ENCODE measurements at places on chromosomes 12 and 14.

GRCh38 chr12:114888448-114888847 lies 204.5 kb upstream of the TBX3 start:
- DNase-seq, result peak; percentile 73

DNA sequence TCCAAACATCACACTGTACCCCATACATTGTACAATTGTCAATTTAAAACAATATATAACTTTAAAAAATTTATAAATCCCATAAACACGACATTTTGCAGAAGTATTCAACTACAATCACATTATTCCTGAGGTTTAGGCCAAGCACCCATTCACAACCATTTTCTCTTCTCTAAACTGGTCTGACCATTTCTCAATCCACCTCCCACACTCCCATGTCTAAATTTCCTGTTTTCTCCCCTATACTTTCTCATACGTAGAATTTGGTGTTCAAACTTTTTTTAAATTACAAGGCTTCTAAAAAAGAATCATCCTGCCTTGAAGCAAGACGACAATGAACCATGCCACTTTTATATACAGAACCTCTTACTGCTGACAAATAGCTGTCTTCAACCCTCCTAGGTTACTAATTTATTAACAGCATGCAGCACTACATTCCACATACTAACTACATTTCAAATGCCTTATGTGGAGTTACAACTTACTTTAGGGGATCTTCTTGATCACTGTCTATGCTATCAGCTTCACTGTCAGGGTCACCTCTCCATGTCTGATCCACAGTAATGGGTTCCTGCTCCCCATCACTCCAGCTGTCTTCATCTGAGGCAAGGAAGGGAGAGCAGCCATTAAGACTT lies 3.4 kb downstream of the KANSL2 start:
- no peak for DNase-seq

- DNase-seq, result no peak
These were observed 849 bp downstream of the WNT1 start for GRCh38 chr12:48978741-48979601.

- DNase-seq, result no peak
These were observed 36.6 kb upstream of the CHGA start for GRCh38 chr14:92886337-92886736.

DNA sequence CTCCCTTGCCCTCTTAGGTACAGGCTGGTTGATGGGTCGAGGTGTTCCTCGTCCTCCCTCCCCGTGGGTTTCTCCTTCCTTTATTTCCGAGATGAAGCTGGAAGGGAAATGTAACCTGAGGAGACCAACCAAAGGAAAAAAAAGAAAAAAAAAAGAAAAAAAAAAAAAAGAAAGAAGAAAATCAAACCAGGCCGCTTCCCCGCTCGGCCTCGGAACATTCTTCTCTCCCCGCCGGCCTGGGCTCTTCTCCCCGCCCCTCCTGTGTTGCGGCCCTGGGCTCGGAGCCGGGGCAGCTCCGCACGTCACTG lies 1.6 kb upstream of the NFATC4 start:
- no peak for DNase-seq

GRCh38 chr12:11130999-11131398 lies 3.4 kb downstream of the TAS2R30 start:
- no peak for DNase-seq

DNA sequence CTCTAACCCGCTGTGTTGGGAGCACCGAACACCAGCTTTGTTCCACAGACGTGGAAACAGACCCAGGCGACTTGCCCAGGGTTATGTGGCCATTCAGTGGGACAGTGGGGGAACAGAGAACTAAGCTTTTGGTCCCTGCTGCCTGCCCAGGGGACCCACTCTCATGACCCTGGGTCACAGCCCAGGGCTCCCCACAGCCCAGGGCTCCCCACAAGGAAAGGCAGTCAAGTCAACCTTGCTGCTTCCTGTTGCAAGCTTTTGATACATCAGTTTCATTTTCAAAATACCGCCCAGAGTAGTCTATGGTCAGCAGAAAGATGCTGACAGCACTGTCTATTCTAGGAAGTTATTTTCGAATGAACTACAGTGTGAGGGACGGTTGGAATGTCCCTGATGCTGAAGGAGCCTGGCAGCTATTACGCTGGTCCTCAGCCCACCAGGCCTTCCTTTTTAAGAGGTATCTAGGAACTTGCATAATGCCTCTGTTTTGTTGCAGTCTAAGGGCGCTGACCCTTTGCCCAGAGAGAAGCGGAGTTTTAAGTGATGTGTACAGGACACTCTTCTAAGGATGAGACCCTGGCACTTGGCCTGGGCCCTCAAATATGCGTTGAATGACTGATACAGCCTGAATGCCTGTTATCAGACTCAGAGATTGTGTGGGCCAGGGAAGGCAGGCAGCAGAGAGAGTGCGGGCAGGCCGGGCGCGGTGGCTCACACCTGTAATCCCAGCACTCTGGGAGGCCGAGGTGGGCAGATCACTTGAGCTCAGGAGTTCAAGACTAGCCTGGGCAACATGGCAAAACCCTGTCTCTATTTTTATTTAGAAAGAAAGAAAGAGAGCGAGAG lies 12.6 kb upstream of the TTC7B start:
- no peak for DNase-seq

GRCh38 chr12:104850781-104851180 lies 107.3 kb downstream of the SLC41A2 start:
- peak; percentile 27 for DNase-seq

GRCh38 chr12:49675137-49675536 lies 32.1 kb downstream of the FMNL3 start:
- no peak for DNase-seq

DNA sequence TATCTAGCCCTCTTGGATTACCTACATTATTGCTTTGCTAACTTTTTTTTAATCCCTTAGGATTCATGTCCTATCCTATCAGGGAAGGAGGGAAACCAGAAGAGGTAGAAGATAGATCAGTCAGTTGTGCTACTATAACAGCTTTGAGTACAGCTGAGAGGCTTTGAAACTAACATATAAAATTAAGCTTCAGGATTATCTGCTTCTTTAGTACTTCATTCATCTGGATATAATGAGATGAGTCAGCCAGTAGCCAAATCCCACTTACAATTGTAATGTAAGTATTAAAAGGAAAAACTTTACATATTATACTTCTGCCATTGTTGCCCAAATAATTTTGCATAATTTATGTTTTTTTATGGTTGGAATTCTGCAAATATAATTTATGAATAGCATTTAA lies 33.4 kb upstream of the ANO6 start:
- DNase-seq, result no peak

- no peak for DNase-seq
These were observed 8.3 kb upstream of the RTL1 start for GRCh38 chr14:100911665-100912316.

DNA sequence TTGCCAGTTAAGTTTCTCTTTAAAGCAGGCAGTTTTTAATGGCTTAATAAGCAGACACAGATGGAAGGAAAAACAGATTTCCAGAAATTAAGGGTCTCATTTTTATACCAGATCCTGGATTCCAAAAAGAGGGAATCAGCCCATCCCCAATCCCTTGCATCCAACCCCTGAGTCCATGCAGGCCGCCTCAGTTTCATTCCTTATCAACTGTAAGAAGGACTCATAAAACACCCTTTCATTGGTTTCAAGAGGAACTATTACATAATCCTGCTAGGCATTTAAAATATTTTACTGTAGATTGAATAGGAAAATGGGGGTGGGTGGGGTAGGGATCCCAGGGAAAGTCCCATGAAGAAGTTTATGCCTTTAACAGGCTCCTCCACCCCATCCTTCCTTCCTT lies 9.4 kb downstream of the CCDC184 start:
- DNase-seq, result no peak

DNA sequence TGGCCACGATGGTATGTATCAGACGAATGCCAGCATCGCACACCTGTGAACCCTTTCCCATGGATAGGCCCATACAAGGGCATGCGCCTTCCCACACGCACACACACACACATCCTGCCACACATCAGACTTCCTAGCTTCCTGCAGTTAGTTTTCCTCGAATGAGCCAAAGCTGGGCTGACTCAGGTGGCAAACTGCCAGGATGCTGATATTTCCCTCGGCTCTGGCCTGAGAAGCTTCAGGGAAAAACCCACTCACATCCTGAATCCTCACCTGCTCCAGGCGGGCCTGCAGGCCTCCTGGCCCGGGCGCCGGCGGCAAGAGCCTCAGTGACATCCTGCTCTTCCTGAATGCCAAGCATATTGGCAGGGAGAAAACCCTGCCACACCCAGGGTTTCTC lies 22.4 kb downstream of the CALM1 start:
- peak; percentile 95 for DNase-seq

DNA sequence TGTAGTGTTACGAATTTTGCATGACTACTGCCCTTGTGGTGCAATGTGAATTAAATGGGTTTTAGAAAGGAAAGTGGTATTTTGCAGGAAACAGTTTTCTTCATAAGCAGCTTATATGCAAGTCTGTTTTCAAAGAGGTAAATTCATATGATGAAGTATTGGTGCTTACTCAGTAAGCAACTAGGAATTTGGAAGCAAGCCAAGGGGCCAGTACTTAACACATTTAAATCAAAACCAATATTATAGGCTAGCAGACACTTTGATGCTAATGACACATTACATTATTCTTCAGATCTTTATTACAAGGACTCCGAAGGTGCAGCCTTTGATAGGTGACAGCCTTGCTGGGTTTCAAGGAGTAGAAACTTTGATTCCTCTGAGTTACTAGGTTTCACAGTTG lies 23.1 kb downstream of the MGAT4C start:
- DNase-seq, result peak; percentile 6

GRCh38 chr12:122064780-122065588 lies 13.6 kb upstream of the MLXIP start:
- peak; percentile 89 for DNase-seq

GRCh38 chr14:33668066-33668465 lies 282.8 kb downstream of the EGLN3 start:
- peak; percentile 62 for DNase-seq

- DNase-seq, result peak; percentile 63
These were observed 32.8 kb upstream of the LUM start for GRCh38 chr12:91144053-91144452.

DNA sequence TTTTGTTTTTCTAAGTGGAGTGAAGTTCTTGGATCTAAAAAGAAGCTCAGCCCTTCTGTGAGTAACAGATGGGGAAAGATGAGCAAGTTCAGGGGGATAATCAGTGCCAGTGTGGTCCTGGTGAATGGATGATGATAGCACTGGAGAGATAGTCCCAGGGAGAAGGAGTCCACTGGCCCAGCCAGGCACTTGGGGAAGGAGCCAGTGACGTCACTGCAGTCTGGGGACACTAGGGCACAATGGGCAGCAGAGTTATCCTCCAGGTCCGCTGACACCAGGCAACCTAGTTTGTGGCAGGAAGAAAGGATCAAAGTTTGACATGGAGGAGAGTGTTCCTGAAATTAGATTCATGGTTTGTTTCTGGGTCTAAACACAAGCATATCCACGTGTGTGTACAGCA lies 101.5 kb downstream of the NTF3 start:
- DNase-seq, result no peak

- DNase-seq, result no peak
These were observed 308.5 kb upstream of the TBX3 start for GRCh38 chr12:114992443-114992842.

DNA sequence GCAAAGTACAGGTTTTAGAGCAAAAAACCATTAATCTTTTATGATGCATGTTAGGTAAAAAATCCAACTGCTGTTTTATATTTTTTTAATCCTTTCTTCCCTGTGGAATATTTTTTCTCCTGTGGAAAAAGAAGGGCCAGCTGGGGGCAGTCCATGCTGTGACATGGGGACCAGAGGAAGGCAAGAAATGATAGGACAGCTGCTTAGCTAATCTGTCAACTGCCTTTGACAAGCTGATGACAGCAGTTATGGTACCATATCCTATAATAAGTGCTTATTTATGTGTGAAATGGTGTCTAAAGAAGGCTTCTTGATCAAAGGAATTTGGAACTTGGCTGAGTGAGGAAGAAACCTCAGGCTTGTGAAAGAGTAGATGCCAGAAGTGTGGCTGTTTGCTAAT lies 452.4 kb upstream of the NOVA1 start:
- DNase-seq, result no peak

DNA sequence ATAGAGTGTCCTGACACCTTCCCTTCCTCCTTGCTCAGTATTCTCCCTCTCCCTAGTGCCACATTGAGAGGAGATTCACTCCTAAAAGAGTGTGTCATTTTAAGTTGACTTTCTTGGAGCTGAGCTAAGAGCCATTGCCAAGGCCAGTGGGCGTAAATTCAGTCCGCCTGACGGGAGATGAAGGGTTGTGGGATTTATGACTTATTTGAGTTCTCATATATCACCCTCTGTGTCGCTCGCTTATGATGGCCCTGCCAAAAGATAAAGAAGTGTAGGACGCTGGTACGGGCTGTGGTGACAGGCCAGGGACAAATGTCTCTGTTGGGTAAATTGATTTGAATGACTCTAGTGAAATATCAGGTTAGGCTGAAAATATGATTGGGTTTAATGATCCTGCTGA lies 867.4 kb downstream of the NRXN3 start:
- DNase-seq, result no peak

- DNase-seq, result no peak
These were observed at the start of gene BCL2L14 for GRCh38 chr12:12070674-12071656. Gene BCL2L14 (plus strand): TSS chr12:12070939. CDS start chr12:12079306, 8,367 bp downstream.

GRCh38 chr14:80522411-80522810 lies 311.1 kb upstream of the DIO2 start:
- DNase-seq, result peak; percentile 23

- peak; percentile 93 for DNase-seq
These were observed 363.8 kb downstream of the NAV3 start for GRCh38 chr12:78194448-78194847.

- DNase-seq, result peak; percentile 12
These were observed 36.0 kb downstream of the EGLN3 start for GRCh38 chr14:33914676-33915516.

DNA sequence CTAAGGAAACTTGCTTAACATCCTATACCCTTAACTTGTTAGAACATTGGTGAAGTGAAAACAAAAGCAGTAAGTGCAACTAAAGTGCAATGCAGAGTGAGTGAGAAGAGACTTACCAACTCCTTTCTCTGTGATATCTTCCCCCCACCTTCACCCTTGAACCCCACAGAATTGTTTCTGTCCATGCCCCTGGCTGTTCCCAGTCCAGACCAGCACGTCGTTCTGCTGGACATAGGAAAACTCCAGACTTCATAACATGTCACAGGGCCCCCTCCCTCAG lies 91.9 kb downstream of the DAD1 start:
- no peak for DNase-seq

- no peak for DNase-seq
These were observed 50.2 kb upstream of the CCND2 start for GRCh38 chr12:4223273-4223845.

GRCh38 chr12:122982477-122982815 lies 2.0 kb downstream of the ARL6IP4 start:
- no peak for DNase-seq

GRCh38 chr12:113880326-113880725 lies 85.8 kb downstream of the RBM19 start:
- no peak for DNase-seq

- DNase-seq, result peak; percentile 94
These were observed 9.8 kb downstream of the CTDSP2 start for GRCh38 chr12:57836442-57837375.

- DNase-seq, result no peak
These were observed 361.3 kb upstream of the TMTC1 start for GRCh38 chr12:30144777-30145683.

DNA sequence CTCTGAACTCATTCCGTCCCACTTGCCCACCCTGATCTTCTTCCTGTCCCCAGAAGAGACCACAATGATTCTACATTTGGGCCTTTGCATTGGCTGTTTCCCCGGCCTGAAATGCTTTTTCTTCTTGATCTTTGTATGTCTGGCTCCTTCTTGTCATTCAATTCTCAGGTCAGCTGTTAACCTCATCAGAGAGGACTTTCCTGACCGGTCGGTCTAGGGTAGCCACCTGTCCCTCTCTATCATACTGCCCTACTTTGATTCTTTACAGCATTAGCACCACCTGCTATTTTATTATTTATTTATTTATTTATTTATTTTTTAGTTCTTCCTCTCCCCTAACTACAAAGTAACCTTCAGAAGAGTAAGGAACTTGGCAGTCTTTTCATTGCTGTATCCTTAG lies 84.3 kb downstream of the DYRK2 start:
- no peak for DNase-seq
